ENCODE measurements at places on chromosomes 12 and 14.

GRCh38 chr12:9951026-9951675 lies 19.0 kb upstream of the CLEC2A start:
- no peak for DNase-seq

- DNase-seq, result no peak
Observed at GRCh38 chr14:74934041-74934440, 11.0 kb upstream of the RPS6KL1 start.

DNA sequence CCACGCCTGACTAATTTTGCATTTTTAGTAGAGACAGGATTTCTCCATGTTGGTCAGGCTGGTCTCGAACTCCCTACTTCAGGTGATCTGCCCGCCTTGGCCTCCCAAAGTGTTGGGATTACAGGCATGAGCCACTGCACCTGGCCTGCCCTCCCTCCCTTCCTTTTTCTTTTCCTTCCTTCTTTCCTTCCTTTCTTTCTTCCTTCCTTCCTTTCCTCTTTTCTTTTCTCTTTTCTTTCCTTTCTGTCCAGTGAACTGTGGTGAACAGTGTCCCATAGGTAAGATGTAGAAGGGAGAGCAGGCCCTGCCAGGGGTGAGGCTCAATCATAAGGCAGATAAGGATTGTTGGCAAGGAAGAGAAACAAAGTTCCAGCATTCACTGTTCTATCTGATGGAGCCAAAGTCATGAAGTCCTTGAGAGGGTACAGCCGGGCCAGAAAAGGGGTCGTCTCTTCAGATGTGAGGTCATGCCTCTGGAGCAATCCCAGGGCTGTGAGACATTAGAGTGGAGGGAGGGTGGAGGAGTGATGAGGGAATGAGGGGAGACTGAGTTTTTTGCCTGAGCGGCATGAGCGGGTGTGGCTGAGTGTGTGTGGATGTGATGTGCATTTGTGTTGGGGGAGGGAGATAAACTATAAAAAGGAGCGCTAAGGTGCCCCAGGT lies 4.2 kb upstream of the MLF2 start:
- no peak for DNase-seq

- no peak for DNase-seq
Observed at GRCh38 chr12:69916544-69917235, 91.7 kb downstream of the MYRFL start.

DNA sequence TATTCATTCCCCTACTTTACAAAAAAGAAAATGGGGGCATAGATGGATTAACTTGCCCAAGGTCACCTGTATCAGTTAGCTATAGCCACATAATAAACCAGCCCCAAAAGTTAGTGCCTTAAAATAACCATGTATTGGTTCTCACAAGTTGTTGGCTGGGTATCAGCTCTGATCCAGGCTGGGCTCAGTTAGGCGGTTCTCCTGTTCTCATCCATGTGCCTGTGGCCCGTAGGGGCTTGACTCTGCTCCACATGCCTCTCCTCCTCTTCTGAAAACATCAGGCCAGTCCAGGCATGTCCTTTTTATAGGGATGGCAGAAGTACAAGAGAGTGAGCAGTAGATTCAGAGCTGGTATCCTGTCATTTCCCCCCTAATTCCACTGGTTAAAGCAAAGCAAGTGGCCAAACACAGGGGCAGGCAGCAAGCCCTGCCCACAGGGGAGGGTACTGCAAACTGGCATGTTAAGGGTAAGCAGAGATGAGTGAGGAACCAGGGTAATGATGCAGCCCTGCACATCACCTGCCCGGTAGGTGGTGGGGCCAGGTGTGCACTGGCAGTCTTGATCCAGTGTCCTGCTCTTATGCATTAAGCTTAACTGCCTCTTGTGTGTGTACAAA lies 47.9 kb upstream of the TUNAR start:
- no peak for DNase-seq

DNA sequence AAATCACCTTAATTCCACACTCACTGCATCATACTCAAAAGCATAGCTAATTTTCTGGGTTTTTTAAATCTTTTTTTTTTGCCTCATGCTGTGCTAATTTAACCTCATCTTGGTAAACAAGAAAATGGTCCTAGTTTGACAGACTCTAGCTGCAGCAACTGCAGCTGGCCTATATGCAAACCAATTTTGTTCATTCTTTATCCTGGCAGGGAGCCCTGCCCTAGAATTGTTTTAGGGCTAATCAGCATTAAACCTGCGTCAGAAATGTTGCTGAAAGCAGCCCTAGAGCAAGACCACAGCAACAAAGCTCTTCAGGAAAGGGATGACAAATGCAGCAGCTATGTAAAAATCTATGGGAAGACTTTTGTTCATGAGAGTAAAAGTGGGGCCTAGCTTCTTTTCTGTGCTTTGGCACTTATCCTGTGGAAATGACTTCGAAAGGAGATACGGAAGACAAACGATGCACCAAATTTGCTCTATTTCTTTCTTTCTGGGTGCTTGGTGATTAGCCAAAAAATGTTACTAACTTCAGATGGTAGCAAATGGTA lies 72.2 kb downstream of the DENND5B start:
- DNase-seq, result peak; percentile 81

DNA sequence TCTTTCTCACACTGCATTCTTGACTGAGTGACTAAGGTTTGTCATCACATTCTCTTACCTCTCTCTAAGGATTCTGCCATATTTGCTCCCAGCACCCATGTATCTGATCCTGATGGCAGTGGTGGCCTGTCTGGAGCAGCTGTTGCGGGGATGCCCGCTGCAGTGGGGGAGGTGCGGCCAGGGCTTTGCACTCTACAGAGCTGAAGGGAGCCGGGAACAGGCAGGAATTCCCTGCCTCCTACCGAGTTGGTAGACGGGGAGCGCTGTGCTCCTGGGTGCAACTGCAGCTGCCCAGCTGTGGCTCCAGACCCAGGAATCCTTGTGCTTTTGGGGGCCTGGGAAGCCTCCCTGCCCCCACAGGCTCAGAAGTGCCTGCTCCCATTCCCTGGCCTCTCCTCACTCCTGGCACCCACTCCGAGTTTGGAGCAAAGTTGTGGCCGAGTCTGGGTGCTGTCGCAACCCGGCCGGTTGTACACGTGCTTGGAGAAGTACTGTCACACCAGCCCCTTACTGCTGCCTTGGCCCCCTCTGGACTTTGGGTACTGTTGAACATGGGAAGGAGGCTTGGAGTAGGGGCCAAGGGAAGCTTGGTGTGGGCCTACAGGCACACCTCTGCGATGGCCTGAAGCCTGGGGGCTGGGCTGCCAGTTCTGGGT lies 106.9 kb upstream of the OR4E1 start:
- no peak for DNase-seq

DNA sequence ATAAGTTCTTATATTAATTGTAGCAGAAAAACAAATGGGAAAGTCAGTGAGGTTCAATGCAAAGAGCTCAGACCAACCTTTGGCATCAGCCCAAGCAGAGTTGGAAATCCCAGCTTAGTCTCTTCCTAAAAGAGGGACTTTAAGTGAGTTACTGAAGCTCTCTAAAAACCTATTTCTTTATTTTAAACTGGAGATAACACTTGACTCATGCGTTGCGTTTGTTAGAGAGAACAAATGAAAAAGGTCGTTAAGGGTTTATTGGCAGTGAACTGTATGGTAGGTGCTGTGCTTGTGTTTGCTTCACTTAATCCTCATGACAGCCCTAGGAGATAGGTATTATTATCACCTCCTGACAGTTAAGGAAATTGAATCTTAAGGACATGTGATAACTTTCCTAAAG lies 396.5 kb downstream of the RAD51B start:
- DNase-seq, result no peak

- DNase-seq, result no peak
Observed at GRCh38 chr12:131688131-131688844, 22.6 kb upstream of the SFSWAP start.

GRCh38 chr14:101072945-101073597 lies 169.5 kb upstream of the RTL1 start:
- peak; percentile 99 for DNase-seq

GRCh38 chr14:61188196-61188595 lies 92.9 kb downstream of the TMEM30B start:
- no peak for DNase-seq

- no peak for DNase-seq
Observed at GRCh38 chr12:121748571-121749265, 36.2 kb downstream of the TMEM120B start.

DNA sequence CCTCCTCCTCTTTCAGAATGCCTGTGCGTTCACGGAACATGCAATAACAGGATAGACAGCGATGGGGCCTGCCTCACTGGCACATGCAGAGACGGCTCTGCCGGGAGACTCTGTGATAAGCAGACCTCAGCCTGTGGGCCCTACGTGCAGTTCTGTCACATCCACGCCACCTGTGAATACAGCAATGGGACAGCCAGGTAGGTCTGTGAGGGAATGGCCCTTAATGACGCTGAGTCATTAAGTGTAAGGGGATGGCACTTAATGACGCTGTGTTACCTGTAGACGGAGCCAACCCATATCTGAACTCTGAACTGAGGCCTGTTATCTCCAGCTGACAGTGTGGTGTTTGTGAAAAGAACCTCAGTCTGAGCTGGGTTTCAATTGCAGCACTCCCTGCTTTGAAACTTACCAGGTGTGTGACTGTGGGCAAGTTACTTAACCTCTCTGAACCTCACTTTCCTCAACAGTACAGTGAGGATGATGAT lies 86.9 kb downstream of the STAB2 start:
- DNase-seq, result no peak

DNA sequence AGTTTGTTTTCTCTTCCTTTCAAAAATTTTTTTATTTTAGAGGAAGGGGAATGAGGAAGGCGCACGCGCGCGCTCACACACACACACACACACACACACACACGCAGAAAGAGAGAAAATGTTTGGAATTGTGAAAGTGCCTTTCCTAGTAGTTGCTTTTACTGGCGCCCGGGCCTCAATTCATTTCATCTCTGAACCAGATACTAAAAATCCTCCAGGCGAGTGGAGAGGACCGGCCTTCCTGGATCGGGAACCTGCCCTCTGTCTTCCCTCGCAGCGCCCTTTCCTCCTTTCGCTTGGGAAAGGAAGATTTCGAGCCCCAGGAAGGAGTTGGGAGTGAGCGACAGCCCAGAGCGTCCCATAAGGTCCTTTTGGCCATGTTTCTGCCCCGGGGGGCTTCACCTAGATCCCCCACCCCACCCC lies 7.8 kb upstream of the TBX3 start:
- no peak for DNase-seq

GRCh38 chr12:57250541-57250940 lies 446 bp downstream of the STAC3 start:
- DNase-seq, result no peak

DNA sequence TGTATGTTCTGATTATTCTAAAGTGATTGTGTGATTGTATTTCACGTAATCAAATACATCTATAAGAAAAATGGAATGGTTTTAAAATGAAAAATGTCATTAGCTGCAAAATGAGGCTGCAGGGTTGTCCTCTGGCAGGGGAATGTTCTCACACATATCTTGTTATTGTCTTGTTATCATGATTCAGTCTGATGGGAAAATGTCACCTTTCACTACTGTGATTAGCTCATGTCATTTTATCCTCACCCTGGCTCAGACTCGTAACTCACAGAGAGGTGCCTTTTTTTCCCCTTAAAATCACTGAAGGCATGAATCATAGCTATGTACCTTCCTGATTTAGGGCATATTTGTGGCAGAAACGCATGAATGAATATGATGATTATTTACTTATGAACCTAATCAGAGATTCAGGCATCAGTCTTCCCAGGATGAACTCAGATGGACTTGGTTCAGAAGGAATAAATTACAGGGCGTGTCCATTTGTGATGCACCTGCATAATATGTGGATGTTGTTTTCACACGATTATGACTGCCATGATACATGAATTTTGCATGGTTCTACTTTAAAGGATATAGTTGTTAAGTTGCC lies 1339.2 kb downstream of the AACS start:
- DNase-seq, result no peak

GRCh38 chr14:105480807-105481801 lies 5.6 kb upstream of the CRIP1 start:
- DNase-seq, result no peak

DNA sequence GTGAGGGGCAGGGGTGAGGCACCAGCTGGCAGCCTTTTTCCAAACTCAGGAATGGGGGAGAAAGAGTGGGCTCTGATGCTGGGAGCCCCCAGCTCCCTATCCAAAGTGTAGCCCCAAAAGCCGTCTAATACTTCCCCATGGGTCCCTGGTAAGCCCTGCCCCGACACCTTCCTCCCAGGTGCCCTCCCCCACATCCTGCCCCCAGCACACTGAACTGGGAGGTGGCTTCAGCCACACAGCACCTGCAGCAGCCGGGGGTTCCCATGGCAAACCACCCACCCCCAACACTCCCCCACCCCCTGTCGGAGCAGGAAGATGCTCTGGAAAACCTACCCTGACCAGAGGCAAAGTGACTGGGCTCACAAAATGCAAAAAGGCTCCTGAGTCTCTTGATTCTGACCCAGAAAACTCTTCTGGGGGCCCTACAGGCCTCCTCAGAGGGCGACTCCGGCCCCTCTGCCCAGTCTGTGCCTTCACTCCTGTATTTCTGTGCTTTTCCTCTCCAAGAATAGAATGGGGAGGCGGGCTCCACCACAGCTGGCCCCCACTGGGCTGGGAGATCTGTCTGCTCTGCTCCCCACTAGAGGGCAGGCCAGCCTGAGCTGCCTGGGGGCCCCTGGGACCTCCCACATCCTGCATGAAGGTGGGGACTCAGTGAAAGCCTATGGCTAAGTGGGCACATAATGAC lies 81.6 kb downstream of the ITPK1 start:
- no peak for DNase-seq

DNA sequence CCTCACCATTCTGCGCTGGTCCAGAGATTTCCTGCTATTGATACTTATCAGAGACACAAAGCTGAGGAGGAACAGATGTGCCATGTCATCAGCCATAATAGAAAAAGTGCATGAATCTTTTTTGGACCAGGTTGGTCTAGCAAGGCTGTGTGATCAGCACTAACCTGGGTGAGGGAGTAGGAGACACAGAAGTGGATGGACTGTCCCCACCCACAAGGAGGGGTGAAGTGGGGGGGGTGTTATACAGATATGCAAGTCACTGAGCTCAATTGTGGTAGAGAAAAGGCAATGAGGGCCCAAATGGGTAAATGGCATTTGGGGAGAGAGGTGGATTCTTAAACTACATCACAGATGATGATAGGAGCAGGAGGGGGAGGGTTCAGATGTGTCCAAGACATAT lies 123.0 kb downstream of the SAMD4A start:
- no peak for DNase-seq

GRCh38 chr14:89060191-89060590 lies 235.7 kb downstream of the TTC8 start:
- DNase-seq, result no peak

GRCh38 chr14:69719501-69719951 lies 47.4 kb upstream of the SRSF5 start:
- DNase-seq, result no peak

GRCh38 chr14:71645656-71646055 lies 286.6 kb upstream of the RGS6 start:
- DNase-seq, result no peak

- DNase-seq, result peak; percentile 73
Observed at GRCh38 chr14:33792720-33793368, 158.0 kb downstream of the EGLN3 start.

DNA sequence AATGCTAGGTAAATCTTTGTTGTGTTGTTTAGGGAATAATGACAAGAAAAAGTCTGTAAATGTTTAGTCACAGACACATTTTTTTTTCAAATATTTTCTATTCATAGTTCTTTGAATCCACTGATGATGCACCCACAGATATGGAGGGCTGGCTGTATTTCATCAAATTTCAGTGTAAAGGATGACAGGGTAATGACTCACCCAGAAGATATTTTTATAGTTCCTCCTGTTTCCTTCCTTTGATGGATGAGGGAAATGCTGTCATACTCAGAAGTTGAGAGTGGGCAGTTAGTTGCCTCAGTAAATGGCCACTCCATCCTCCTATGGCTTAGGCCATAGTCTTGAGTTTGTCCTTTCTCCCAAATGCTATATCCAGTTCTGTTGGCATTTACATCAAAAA lies 76.9 kb upstream of the REP15 start:
- no peak for DNase-seq

Data from RWPE2 (cell line).